ENCODE measurements at places on chromosomes 5 and 9.

GRCh38 chr5:58341476-58341875, 118.4 kb downstream of the PLK2 start:
- DNase-seq = no peak

DNA sequence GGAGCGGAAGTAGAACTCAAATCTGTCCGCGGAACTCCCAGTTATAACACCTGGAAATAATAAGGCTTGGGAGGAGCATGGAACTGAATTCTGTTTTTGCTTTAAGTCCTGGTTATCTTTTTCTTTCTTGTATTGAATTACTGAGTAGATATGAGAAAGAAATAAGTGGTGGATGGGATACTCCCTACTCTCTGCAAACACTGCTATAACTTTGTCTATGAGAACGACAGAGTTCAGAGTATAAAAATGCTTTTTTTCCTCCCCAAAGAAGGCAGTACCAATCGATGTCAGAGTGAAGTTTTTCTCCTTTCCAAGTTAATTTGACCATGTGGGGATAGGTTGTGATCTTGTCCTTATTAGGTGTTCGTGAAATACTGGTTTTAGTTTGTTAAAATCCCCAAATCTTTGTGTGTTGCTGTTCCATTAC, 1.2 kb downstream of the RIC1 start:
- no peak for DNase-seq

DNA sequence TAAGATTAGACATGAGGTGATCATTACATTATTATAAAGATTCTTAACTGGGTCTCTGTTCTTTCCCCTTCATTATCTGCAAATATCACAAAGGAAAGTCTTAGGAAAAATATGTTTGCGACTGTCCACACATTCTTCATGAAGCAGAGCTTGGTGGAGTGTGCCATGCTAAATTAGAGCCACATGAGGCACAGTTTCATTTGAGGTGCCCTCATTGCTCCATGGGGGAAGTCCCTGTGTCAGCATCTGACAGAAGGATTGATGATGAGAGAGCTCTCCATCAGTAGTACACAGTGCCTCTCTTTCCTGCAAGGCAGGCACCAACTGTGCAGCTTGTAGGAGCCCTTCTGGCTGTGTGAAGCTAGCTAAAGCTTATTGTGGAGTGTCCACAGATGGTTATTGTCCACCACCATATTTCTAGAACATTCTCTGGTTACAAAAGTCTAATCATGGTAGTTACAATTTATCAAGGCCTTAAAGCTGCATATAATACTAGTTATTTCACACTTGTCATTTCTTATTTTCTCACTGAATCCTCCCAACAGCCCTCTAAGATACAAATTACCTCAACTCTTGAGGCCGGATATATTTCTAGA, 63.9 kb downstream of the C9orf152 start:
- DNase-seq = no peak

GRCh38 chr5:118999696-119000095, 11.3 kb upstream of the DTWD2 start:
- DNase-seq = no peak

DNA sequence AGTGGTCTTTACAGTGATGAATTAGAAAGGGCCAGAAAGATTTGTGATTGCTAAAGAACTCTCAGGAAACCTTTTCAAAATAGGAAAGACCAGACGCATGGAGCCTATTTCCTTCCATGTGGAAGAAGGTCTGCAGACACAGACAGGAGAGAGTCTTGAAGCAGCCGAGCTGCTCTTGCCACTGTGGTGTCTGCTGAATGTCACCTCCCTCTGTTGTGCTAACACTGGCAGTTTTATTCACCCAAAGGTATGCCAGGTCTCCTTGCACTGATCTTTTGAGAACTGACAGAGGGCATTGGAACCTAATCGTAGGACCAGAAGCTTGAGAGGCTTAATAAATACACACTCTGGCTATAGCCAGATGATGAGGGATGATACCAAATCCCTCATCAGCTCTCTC, 108.7 kb downstream of the SREK1 start:
- DNase-seq = no peak

DNA sequence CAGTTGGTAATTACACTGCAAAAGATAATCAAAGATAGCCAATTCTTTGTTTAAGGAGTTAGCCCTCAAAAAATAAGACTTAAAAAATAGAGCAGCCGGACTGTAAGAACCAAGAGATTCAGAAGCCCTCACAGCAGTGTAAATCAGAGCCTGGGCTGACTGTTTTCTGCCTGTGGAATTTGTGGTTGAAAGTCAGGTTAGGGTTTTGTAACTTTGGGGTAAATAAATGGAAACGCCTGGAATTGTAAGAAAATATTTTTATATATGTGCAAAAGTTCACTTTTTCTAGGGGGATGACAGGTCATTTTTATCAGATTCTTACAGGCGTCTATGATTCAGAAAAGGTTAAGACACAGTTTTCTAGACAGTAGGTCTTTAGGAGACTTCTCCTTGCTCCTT, 35.6 kb downstream of the KLHL3 start:
- no peak for DNase-seq

GRCh38 chr9:6014670-6015270, 654 bp downstream of the RANBP6 start:
- no peak for DNase-seq

- DNase-seq = no peak
Observed at GRCh38 chr9:132997591-132997990, 19.1 kb downstream of the GFI1B start.

DNA sequence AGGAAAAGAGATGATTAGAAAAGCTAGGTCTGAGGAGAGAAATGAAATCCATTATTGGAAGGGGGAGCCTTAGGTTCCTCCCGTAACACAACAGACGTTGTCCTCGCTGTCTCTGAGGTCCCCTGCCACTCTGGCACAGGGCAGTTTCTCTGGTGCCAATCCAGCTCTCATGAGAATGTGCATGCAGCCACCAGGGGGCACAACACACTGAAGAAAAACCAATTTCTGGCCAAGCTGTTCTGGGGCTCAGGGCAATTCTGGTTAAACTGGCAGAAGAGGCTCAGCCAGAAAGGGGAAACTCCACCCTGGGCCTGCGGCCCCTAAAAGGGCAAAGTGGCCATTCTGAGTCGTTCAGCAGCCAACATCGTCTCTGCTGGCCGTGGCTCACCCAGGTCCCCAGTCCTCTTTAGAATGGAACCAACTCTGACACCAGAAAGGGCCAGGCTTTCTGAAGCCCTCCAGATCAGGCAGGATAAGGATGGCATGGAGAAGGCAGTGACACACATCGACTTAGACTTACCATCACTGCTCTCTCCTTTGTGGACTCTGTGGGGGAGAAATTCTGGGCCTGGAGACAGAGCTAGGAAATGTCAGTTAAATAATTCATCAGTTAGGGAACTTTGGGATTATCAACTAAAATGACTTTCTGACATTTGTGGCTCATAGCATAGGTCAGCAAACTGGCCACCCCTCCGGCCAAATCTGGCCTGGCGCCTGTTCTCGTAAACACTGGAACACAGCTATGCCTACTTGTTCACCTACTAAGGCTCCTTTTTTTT, 58.5 kb upstream of the GOLPH3 start:
- peak; percentile 50 for DNase-seq

DNA sequence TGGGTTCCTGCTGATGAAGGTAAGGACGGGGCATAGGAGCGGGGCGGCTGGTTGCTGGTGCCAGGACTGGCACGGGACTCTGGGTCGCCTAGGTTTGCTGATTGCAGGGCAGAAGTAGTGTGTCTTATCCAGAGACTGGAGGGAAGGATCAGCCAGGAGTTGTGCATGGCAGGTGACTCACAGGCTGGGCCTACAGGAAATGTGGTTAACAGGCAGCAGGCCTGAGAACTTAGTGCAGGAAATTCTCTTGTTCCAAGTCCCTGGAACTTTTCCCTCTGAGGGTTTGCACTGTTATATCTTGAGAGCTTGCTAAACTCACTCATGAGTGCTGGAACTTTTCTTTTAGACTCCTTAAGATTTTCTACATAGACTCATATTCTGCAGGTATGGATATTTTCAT, 95.1 kb downstream of the ANXA2R start:
- no peak for DNase-seq

GRCh38 chr9:95446259-95446658, 70.5 kb downstream of the PTCH1 start:
- DNase-seq = no peak

DNA sequence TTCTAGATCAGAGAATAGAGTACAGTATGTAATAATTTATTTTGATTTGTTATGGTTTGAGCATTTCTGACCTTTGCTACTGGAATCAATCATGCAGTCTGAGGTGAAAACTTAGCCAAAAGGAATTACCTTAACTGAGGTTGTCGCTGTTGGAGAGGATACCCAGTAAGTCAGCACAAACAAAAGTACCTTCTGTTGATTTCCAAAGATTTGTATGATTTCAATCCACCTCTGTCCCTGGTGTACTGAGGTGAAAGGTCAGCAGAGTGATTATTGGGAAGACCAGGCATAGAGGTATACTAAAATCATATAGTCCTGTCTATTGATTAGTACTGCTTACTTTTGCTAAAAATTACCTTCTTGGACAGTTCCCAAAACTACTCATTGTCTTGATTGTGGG, 32.8 kb downstream of the RUSC2 start:
- no peak for DNase-seq

DNA sequence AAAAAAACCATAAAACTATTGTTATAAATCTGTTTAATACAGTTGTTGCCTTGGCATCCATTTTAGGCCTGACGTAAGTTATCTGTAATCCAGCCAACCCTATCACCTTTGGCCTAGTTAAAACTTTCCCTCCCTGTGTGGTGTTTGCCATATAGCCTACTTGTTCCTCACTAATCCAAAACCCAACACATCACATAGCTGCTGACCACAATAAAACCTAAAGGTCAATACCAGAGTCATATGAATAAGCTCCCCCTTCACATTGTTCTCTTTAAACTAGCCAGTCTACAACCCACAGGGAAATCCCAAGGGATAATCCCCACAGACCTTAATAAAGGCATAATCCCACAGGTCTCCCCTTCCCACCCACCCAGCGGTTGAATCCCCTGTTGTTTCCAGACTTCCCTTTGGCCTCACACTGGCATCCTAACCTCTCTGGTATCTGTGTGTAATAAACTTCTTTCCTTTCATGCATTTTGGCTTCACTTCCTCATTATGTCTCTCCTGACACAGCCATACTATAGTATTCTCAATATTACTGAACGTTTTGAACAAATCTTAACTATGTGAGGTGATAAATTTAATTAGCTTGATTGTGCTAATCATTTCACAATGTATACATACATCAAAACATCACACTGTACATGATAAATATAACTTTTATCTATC, 50.8 kb downstream of the DTWD2 start:
- DNase-seq = no peak

- no peak for DNase-seq
Observed at GRCh38 chr9:109857336-109857735, 77.3 kb downstream of the PALM2AKAP2 start.

DNA sequence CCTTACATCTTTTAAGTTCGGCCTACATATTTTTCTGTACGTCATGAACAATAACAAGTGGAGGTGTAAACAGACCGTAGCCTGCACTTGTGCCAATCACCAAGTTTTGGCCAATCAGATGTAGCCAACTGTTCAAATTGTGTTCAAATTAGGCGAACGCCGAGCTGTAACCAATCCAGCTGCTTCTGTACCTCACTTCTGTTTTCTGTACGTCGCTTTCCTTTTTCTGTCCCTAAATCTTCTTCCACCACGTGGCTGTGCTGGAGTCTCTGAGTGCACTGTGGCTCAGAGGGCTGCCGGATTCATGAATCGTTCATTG, 26.4 kb downstream of the TRIM14 start:
- no peak for DNase-seq

- no peak for DNase-seq
Observed at GRCh38 chr5:138582959-138583358, 7.8 kb upstream of the HSPA9 start.

- no peak for DNase-seq
Observed at GRCh38 chr5:113562828-113563400, 49.4 kb downstream of the YTHDC2 start.

DNA sequence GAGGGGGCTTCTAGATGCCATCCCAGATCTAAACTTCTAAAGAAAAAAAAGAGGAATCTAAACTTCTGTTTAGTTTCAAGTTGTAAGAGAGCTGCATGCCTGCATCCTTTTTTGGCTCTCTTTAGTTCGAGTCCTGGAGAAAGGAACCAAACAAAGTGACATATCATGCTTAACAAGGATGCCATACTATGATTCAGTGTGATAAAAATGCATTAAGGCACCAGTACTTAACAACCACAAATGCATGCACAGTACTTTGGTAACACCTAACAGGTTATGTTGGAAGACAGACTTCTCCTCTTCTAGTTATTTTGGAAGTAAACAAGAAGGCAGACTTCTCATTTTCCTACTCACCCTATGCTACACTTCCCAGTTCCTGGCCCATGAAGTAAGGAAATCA, 27.3 kb downstream of the NME5 start:
- DNase-seq = no peak

GRCh38 chr5:140301136-140301535, 1.8 kb downstream of the PFDN1 start:
- DNase-seq = no peak

DNA sequence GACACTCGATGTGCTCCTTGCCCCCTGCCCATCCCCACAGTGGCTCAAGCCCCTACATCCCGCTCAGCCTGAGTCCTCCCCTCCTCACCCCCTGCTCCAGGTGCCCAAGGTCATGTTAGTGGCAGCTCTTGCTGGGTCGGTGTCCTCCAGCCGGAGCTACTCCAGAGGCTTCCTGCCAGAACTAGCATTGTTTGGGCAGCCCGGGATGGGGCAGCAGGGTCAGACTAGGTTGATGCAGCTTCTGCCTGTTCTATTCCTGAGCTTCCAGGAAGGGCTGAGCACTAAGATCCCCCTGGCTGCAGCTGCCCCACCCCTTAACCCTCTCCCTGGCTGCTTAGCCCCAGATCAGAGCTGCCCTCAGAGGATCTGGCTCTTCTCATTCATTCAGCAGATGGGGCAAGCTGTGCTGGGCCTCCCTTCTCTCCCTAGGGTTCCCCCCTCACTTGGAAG, 671 bp downstream of the RGS14 start:
- no peak for DNase-seq

GRCh38 chr9:71644819-71645362, 123.4 kb downstream of the CEMIP2 start:
- no peak for DNase-seq

DNA sequence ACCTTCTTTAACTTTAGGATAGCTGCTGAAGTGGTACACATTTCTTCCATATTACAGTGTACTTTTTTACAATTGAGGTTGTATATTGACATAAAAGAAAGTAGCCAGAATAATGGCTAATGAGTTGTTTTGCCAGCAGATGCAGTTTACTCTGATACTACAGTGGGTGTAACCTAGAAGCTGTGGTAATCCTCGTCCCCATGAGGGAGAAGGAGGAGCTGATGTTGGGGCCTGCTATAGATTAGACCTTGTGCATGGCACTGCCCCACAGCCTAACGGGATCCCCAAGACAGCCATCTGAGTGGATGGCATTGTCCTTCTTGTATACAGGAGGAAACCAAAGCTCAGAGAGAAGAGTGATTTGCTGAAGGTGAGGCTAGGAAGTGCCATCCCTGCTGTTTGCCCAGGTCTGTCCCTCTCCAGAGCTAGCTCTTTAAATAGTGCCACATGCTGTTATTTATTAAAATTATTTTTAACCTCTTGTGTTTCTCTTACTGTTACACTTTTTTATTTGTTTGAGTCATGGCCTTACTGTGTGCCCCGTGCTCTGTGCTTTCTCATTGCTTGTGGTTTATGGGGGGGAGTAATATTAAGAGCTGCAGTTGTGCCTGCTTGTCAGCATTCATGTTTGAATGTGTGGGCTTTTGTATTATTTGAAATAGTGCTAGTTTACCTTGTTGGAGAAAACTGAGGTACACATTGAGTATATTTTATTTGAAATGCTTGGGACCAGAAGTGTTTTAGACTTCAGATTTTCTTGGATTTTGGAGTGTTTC, 65.3 kb downstream of the ICE1 start:
- no peak for DNase-seq

GRCh38 chr9:4084435-4084818, 215.4 kb downstream of the GLIS3 start:
- DNase-seq = no peak

- no peak for DNase-seq
Observed at GRCh38 chr5:111122398-111122797, 30.2 kb downstream of the WDR36 start.

All from NCI-H2107 (cell line).